ENCODE measurements at places on chromosomes 2 and 18.

- DNase-seq: no peak
Measured at GRCh38 chr18:23099621-23100020, 35.7 kb upstream of the CABLES1 start.

- DNase-seq: no peak
Measured at GRCh38 chr18:33960417-33960816, 264.3 kb downstream of the NOL4 start.

DNA sequence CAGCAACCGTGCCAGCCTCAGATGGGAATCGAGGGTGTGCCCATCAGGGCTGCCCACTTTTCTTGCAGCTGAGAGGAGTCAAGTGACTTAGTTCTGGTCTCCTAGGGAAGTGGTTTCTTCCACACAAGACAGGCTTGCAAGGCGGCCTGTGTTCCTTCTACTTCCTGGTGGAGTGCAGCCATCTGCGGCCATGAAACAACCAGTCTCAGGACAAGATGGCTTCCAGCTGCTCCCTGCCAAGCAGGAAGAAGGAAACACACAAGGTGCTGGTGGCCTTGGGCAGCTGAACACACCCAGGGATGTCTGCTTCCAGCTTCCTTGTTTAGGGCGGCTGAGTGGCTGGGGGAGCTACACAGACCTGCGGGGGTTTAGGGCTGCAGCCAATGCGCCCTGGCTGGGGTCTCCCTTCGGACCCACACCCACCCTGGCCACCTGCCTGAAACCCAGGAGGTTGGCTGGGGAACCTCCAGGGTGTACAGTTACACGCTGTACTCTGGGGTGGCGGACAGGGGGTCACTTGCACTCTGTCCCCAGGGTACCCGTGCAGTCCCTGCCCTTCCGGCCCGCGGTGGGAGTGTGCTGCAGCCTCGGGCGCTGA, 34.7 kb downstream of the PTPN18 start:
- no peak for DNase-seq

GRCh38 chr2:145875016-145875415, 1355.1 kb upstream of the ZEB2 start:
- DNase-seq: no peak

GRCh38 chr2:54803783-54804751, 80.6 kb downstream of the EML6 start:
- DNase-seq: no peak

GRCh38 chr2:65417509-65418085, 14.8 kb downstream of the SPRED2 start:
- no peak for DNase-seq

- no peak for DNase-seq
Measured at GRCh38 chr2:162646794-162647193, 191.8 kb downstream of the KCNH7 start.

GRCh38 chr2:42025151-42025582, 22.7 kb upstream of the PKDCC start:
- no peak for DNase-seq

DNA sequence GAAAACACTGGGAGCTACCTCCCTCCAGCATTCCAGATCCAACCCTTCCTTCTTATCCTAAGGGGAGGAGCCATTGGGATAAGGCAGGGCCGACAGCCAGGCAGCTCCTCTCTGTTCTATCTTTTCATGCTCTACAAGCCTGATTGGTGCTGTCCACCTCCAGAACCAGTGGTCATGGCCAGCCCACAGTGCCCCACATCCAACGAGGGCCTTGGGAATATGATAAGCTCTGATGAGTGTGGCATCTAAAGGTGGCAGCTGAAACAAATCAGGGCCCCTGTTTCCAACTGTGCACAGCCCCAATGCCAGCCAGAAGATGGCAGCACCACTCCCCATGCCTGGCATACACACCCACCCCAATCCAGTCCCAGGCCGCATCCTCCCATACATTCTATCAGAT, 329.3 kb downstream of the C1D start:
- no peak for DNase-seq

DNA sequence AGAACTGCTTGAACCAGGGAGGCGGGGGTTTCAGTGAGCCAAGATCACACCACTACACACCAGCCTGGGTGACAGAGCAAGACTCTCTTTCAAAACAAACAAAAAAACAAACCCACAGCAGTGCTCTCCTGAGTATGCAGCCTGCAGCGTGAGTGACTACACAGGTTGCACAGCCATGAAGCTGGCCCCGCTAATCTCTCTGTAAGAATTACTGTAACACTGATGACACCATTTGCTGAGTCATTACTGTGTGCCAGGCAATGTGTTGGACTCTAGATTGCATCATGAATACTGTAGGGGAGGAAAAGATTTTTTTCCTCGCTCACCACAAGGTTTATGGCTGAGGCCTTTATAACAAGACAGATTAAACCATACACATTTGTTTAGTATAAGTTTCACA, 118.6 kb upstream of the ATP8B1 start:
- no peak for DNase-seq

- DNase-seq: no peak
Measured at GRCh38 chr2:608711-609110, 68.5 kb downstream of the TMEM18 start.

- no peak for DNase-seq
Measured at GRCh38 chr2:106575955-106576354, 88.8 kb downstream of the CD8B2 start.

- DNase-seq: no peak
Measured at GRCh38 chr2:101753720-101754490, 56.4 kb downstream of the MAP4K4 start.

DNA sequence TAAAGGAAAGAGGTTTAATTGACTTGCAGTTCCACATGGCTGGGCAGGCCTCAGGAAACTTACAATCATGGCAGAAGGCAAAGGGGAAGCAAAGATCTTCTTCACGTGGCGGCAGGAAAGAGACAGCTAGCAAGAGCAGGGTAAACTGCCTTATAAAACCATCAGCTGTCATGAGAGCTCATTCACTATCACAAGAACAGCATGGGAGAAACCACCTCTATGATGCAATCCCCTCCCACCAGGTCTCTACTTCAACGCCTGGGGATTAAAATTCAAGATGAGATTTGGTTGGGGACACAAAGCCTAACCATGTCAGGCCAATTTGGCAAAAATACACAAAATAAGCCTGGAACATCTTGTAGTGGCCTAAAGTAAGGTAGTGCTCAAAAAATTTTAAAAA, 152.6 kb downstream of the COL6A3 start:
- no peak for DNase-seq

DNA sequence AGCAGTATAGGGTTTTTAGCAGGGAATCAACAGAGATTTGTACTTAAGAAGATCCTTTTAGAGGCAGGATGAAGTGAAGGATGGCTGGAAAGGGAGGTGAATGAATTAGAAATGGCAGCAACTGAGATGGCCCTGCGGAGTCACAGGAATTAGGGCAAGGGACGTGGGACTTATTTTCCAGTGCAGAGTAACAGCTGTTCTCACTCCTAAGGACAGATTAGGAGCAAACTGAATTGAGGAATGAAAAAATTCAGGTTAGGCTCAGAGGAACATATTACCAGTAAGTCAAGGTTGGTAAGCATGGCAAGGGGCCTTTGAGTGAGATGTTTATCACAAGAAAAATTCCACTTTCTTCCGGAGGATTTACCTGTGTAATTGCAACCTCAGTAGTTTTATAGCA, 34.4 kb downstream of the COL4A3 start:
- no peak for DNase-seq

DNA sequence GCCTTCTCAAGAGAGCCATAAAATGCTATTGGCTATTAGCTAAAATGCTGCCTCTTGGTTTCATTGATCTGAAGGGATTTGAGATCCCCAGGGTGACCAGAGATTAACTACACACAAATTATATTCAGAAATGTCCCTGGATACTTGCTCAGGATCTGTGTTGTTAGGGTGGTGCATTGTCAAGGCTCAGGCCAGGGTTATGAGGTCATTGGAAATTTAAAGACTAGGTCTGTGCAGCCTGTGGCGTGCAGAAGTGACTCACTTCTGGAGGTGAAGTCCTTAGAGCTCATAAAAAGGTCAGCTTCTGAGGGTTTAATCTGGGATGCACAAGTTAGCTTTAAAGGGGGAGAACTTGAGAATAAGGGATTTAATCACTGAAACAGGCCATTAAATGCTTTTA, 23.5 kb downstream of the LRRTM1 start:
- no peak for DNase-seq

DNA sequence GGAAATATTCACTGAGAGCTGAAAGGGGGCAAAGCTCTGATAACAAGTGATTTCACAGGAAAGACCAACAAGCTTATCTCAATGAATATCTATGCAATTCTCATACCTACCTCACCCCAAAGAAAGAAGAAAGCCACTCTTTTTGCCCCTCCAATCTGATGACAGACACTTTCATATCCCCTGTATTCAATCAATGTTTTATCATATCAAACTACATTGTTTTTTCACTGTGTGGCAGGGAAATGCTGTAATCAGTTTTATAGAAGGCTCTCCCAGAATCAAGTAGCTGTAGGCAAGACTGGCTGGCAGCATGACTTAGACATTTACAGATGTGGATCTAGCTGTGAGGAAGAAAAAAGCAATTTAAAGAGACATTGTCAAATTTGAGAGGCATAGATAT, 81.3 kb upstream of the PIK3C3 start:
- DNase-seq: no peak

DNA sequence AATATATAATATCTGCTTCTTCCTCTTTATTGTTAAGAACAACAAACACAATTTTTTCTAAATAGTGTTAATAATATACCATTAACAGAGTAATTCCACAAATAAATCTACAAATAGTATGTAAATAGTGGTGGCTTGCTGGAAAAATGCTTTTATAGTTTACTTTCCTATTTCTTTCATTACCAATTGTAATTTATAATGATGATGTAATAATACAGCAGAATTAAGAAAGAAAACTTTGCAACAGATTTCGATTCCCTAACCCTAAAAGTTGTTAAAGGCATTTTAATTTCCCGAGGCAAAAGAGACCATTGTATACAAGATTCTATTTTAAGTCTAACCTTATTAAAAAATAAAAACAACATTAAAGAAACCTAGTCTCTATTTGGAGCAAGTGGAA, 307.9 kb downstream of the CCDC178 start:
- DNase-seq: no peak

- DNase-seq: no peak
Measured at GRCh38 chr2:28958689-28959088, 22.4 kb upstream of the TOGARAM2 start.

DNA sequence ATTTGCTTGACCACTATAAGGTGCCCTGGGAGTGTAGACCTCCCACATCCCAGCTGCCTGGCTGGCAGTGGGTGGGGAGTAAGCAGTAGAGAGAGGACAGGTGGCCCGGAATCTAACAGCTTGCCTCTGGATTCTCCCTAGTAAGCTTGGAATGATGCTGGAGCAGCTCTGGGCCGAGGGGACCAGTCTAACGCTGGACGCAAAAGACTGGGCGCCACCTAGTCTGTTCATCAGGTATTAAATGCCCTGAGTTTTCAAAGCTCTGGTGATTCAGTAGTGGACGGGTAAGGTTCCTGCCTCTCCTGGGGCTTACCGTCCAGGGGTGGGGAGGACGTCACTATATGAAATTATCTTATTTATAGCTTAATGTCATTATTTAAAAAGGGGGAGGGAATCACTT, 648 bp upstream of the LYPD6B start:
- DNase-seq: no peak

- DNase-seq: no peak
Measured at GRCh38 chr18:49024804-49025421, 74.1 kb upstream of the SMAD7 start.

DNA sequence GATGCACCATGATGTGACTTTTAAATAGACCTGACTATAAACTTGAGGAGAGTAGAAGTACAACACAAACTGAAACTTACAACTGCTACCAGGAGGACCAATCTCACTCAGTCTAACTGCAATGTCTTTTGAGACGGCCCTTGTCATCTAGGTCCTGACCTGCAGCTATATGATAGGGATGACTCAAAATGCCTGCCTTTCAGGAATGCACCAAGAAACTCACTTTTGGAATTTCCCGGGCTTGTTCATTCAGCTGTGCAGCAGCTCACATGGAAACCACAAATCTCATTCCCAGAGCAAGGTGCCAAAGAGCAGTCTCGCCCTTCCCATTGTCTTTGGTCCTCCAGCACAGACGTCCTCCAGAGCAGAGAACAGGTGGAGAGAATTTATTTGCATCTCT, 113.7 kb downstream of the SPOPL start:
- DNase-seq: no peak

DNA sequence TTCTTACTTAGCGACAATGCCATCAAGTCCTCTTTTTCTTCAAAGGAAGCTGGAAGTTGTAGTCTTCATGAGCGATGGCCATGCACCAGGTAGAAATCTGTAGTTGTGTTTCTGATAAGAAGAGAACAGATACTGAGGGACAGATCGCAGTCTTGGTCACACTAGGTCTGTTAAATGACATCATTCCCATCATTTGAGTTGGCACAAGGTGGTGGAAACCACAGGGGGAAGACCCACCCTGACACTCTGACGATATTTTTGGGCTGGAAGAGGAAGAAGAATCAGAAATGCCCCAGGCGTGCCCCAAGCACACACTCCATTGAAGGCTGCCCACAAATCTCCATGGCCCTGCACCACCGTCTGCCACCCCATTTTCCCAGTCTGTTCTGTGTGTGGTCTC, 89.0 kb upstream of the BOD1L2 start:
- no peak for DNase-seq

- DNase-seq: peak; percentile 60
Measured at GRCh38 chr2:84971510-84972206, 697 bp downstream of the KCMF1 start.

DNA sequence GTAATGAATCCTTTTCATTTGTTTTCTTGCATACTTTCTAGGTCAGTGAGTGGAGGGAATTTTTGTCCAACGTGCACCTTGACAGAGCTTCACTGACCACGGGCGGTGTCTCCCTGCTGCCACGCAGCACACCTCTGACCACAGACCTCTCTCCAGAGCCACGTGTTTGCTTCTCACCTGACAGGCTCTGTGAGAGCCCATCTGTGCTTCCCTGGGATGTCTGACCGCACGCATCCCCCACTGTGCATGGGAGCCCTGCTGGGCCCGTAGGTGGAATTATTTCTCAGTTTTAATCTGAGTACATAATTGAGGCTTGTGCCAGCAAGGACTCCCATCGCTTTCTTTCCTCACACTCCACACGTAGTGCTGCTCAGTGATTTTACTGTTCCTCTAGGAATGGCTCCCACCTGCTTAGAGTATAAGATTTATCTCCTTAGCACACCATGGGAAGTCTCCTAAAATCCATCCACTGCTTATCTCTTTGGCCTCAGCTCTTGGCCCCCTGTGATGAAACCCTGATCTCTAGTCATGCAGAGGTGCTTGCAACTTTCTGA, 482.6 kb downstream of the TSN start:
- DNase-seq: no peak
